ENCODE measurements at places on chromosomes 2 and 18.
A peak's percentile ranks its signal among the peaks of the same experiment; 100 is the strongest.

GRCh38 chr2:23529659-23530058, 144.7 kb downstream of the KLHL29 start:
- DNase-seq, result no peak

GRCh38 chr2:203782262-203782976, 76.0 kb downstream of the CD28 start:
- DNase-seq, result peak; percentile 77

DNA sequence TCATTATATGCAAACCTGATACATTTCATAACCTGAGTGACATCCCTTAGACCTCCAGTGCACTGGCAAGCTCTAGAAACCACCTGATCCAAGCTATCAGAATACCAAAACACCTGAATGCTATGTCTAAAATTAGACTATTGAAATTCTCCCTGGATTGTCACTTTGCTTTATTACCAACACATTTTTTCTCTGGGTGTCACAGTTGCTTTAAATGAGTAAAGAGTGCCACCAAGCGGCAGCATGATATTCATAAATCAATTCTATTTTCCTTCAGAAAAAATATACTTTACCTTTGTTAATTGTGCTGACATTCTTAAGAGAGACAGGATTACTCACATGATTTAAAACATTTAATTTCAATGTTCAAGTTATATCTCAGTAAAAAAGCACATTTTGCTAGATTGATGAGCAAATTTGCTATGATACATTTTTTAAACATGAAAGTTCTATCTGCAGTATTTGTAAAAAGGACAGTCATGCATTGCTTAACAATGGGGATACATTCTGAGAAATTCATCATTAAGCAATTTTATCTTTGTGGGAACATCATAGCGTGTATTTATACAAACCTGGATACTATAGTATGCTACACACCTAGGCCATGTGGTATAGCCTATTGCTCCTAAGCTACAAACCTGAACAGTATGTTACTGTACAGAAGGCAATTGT, 338.4 kb upstream of the SLC39A10 start:
- peak; percentile 65 for DNase-seq

- peak; percentile 12 for DNase-seq
Measured at GRCh38 chr18:28961669-28962228, 784.8 kb upstream of the CDH2 start.

Data from kidney glomerular epithelial cell (primary cell).